ENCODE measurements at places on chromosomes 13 and 19.

DNA sequence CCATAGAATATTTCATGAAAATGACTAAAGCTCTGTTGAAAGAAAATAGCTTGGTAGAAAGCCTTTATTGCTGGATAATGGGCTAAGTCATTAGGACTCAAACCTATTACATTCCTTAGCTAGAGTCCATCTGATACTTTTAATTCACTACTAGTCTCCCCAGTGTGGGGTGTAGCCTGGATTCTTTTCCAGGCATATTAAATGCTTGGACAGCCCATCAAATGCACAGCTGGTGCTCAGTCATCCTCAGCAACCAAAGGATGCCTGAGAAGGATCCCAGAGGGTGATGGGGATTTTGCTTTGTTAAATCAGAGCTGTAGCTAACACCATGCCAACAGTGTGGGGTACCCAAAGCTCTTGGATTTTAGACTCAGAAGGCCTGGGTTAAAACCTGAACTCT, 153.5 kb downstream of the DLEU7 start:
- DNase-seq = no peak

GRCh38 chr19:4524808-4525562, 6.7 kb upstream of the PLIN4 start:
- DNase-seq = no peak

GRCh38 chr13:46595136-46595884, 42.3 kb downstream of the LRCH1 start:
- no peak for DNase-seq

DNA sequence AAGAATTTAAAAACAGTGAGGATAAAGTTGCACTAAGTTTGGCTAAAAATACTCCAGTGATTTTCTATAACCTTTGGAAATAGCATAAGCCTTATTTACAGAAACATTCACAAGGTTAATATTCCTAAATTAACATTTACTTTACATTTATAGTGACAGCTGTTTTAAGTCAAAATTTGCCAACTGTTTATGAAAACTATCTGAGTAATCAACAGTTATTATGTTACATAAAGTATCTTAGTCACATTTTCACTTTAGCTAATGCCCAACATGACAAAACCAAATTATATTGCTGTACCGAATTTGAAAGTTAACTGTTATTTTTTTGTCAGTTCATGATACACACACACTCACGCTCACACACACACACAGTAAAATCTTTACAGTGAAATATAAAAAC, 1.2 kb downstream of the TNFRSF19 start:
- DNase-seq = no peak

DNA sequence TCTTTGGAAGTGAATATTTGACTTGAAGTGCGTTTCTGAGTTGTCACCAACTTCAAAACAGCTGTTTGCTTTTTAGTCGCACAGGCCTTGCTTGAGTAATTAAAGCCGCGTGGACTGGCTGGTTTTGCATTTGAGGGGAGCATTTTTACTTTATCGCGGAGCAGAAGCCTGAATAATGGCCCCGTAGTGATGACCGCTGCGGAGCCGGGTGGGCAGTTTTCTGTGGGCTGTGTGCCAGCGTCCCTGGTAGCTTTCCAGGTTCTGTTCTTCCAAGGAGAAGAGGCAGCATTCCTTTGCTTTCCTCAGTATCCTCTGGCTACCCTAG, 1.1 kb downstream of the NAA16 start:
- peak; percentile 55 for DNase-seq

GRCh38 chr13:43357564-43357963, 334.2 kb downstream of the DNAJC15 start:
- DNase-seq = no peak

DNA sequence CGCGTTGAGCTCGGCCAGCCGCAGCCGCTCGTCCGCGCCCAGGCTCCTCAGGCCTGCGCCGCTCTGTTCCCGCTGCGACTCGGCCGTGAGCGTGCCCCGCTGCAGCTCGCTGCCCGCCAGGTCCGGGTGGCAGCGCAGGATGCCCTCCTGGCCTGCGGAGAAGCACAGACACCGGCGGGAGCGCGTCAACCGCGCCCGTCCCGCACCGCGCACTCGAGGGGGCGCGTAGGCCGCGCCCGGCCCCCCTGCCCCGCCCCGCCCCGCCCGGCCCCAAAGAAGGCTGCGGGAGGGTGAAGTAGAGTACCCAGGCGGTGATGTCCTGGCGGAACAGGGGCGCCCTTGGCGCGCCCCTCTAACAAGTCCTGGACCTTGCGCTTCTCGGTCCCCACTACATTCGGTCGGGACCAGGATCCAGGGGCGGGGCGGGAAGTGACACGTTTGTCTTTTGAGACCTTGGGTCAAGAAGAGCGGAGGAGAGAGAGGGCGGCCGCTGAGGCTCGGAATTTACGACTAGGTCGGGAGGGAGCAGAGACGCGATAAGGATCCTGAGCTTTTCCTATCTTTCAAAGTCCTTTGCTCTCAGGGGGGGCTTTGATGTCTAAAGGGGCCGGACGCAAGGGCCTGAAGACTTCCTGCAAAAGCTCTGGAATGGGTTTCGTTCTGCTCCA, 9.3 kb upstream of the CDX2 start:
- DNase-seq = no peak

GRCh38 chr13:105918842-105919741, 616.4 kb downstream of the EFNB2 start:
- peak; percentile 88 for DNase-seq

- no peak for DNase-seq
Observed at GRCh38 chr13:35947315-35947714, 183.9 kb downstream of the DCLK1 start.

GRCh38 chr13:46320821-46321220, 66.2 kb downstream of the RUBCNL start:
- no peak for DNase-seq

- DNase-seq = peak; percentile 19
Observed at GRCh38 chr19:4909156-4909896, at the start of gene UHRF1. Gene UHRF1, plus strand, starts transcription at chr19:4909501. Its CDS starts 1,385 bp downstream, at chr19:4910886.

GRCh38 chr13:84925443-84925842, 873.8 kb downstream of the SLITRK6 start:
- peak; percentile 2 for DNase-seq

- peak; percentile 83 for DNase-seq
Observed at GRCh38 chr13:25945596-25945995, 106.2 kb downstream of the SHISA2 start.

- DNase-seq = no peak
Observed at GRCh38 chr19:45866400-45867176, 2.5 kb downstream of the FOXA3 start.

GRCh38 chr19:49533551-49534488, 6.0 kb downstream of the RCN3 start:
- DNase-seq = peak; percentile 70

DNA sequence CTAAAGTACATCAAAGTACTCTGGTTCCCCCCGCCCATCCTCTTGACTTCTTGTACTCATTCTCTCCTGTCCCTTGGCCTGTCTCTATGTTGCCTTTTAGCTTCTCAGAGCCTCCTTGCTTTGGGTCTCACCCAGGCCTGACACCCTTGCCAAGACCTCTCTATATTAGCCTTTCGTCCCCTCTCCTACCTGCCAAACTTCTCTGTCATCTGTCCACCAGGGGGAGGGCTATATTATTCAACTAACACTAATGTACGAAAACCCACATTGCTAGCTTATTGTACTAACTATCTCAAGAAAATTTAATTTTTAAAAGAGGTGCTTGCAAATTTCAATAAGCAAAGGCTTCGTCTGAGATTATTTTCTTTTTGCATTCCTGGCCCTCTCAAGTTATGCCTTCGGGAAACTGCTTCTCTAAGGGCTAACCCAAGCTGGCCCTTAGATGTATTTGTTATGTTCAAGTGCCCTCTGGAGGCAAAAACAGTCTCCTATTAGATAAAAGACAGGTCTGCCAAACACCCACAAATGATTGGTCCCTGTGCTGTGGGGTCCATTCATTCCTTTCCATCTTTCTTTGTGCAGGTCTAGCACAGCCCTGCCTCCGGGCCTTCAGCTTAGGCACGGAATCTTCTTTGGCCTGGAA, 6.3 kb upstream of the MRPS31 start:
- DNase-seq = peak; percentile 70

GRCh38 chr13:31431722-31432137, 232.0 kb downstream of the B3GLCT start:
- peak; percentile 25 for DNase-seq

DNA sequence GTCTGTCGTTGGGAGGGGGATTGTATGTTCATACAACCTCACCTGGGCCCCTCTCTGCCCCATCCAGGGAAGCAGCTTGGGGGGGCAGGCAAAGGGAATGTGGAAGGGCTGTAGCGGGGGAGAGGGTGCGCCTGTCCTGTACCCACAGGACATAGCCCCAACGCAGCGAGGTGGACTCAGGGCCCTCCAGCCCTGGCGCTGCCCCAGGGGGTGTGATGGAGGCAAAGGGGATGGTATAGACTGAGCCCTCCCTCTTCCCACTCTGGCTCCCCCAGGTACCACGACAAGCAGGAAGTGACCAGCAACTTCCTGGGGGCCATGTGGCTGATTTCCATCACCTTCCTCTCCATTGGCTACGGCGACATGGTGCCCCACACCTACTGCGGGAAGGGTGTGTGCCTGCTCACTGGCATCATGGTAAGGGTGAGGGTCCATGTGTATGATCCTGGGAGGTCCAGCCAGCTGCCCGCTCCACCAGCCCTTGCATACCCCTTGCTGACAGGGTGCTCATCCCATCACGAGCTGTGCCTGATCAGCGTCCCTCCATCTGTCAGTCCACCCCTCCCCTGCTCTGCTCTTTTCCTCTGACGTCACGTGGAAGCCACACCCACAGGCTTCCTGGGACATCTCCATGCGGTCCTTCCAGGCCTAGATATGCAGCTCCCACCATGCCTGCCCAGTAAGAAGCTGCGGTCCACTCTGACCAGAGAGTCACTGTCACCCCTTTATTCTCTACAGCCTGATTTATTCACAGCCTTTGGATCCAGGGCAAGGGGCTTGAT, 18.3 kb downstream of the KCNN1 start:
- DNase-seq = no peak

GRCh38 chr13:76894401-76895110, 8.4 kb upstream of the KCTD12 start:
- DNase-seq = no peak

DNA sequence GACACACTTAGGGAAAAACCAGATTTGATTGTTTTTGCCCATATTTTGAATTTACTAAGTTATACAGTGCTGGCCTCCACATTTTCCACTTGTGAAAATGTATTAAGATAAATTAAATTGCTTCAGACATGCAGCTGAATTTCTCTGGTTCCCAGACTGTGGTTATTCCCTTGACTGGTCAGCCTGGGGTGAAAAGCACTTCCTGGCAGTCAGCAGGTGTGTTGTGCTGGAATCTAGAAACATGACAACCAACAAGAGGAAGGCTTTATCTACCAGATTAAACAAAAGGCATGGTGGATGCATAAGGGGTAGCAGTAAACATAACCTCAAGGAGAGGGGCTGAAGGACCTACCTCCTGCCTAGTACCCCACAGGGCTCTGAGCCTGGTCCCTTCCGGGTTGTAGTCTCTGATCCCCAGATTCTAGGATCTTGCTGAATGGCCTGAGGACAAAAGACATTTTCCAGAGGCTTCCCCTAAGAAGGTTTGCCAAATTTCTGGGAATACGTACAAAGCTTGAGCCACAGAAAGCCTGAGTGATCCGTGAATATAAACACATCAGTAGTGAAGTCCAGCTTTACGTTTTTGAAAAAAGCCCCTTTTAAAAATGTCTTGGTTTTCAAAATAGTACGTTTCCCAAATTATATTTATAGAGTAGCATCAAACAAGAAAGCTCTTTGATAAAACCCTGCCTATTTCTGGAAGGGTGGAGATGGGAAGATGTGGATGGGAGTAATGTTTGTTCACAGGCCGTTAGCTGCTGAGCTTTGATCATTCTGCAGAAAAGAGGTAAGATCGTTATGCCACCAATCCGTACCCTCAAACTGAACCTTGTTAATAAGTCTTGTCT, 133.4 kb downstream of the LACC1 start:
- peak; percentile 94 for DNase-seq

DNA sequence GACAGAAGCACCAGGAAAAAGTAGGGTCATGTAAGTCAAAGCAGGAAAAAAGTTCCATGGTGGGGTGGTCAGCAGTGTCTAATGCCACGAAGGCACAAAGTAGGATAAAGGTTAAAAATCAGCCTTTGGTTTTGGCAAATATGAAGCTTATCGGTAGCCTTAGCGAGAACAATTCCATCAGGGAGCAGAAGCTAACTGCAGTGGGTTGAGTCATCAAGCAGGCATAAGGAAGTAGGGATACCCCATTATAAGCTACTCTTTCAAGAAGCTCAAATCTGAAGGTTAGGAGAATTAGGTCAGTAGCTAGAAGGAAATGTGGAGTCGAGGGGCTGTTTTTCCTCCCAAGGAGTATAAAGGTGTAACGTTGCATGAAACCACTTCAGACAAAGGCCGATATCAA, 57.5 kb upstream of the USPL1 start:
- DNase-seq = no peak

DNA sequence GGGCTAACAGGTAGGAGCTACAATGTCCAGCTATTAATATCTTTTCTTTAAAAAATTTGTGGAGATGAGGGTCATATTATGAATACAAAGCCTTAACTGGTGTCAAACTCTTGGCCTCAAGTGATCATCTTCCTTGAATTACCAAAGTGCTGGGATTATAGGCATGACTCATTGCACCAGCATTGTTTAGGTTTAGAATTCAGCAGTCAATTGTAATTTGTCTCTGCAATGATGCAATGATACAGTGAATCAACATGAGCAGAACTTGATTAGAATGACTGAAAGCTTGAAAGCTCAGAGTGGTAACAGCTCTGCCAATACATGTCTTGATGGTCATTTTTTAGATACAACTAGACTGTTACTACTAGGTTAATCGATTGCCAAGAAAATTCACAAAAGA, 752.8 kb upstream of the MIR17HG start:
- no peak for DNase-seq

DNA sequence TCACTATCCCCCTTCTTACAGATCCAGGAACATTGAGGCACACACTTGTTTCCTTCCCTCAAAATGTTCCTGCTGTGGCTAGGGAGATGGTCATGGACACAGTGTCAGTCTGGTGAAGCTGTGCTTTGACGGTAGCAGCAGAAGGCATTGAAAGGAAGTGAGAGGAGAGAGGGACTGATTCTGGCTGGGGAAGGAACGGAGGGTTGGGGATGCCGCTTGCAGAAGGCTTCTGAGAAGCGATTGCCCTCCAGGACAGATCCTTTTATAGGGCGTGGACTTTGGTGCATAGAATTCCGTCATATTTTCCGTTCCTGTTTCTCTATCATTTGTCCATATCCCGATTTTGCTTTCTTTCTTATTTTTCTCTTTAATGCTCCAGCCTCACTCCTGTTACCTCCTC, 14.1 kb upstream of the MYH14 start:
- DNase-seq = no peak

- peak; percentile 43 for DNase-seq
Observed at GRCh38 chr13:49649244-49649962, 21.1 kb downstream of the ARL11 start.

GRCh38 chr19:49064029-49064629, 489 bp downstream of the NTF4 start:
- peak; percentile 61 for DNase-seq

Data from umbilical cord (tissue), 2 donors.